ENCODE measurements at places on chromosomes 16 and 17. TPM values are rescaled to one million over a fixed set of nuclear protein-coding genes. Genes with fewer than 3 reads are reported as not detected.

Gene MYH8
- total RNA-seq, result not detected

Gene TMEM100
- total RNA-seq, result 0.76 TPM

Gene CLEC18B
- total RNA-seq, result 2.8 TPM

Gene BAIAP3
- 2.0 TPM for total RNA-seq

Gene TBCD
- total RNA-seq, result 55.5 TPM

Gene LGALS9B
- 14.3 TPM for total RNA-seq

Gene PRAC2
- not detected for total RNA-seq

DNA sequence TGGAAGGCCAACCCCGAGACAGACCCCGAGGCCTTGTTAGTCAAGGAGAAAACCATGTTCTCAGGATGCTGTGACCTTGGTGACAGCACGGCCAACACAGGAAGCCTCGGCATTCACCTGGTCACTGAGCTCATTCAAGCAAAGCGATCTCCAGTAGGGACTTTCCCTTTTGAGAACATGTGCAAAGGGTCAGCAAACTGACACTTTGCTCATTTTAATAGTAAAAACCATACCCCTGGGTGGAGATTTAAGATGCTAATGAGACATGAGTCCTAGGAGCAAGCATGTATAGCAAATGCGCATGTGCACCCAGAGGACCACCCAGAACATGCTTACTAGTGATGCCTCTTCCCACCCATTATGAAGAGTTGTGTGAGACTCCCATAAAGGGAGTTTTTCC, 5.7 kb upstream of the SULT1A2 start:
- no peak for ATAC-seq

DNA sequence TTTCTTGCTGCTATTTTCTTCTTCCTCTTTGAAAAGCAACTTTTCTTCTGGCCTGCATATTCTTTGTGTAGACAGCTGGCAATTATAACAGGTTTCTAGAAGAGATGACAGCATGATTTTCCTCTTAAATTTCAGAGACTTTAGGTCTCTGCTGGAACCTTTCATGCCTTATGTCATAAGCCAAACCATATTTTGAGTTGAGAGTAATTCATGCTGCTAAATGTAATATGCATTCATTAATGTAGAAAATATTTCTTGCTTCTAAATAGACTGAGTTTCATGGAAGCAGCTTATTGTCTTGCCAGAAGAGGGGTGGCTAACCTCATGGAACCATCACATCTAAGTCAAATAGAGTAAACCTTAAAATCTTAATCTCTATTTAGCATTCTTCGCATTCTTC, 25.9 kb upstream of the ABCA9 start:
- ATAC-seq, result no peak

DNA sequence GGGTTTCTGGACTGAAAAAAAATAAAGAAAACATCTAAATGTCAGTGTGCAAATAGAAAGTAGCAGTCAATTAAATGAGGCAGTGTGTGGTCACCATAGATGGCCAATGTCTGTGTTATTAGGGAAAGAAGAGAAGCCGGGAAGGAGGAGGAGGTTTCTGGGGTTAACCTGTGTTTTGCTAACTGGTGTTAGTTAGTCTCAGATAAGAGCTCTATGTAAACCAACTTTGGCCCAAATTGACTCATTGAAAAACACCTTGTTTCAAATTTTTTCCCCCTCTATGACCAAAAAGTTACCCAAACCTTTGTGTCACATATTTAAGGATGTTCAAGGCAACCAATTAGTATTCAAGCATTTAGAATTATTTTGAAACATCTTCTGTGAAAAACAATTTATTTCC, 530.9 kb downstream of the MAF start:
- ATAC-seq, result no peak

DNA sequence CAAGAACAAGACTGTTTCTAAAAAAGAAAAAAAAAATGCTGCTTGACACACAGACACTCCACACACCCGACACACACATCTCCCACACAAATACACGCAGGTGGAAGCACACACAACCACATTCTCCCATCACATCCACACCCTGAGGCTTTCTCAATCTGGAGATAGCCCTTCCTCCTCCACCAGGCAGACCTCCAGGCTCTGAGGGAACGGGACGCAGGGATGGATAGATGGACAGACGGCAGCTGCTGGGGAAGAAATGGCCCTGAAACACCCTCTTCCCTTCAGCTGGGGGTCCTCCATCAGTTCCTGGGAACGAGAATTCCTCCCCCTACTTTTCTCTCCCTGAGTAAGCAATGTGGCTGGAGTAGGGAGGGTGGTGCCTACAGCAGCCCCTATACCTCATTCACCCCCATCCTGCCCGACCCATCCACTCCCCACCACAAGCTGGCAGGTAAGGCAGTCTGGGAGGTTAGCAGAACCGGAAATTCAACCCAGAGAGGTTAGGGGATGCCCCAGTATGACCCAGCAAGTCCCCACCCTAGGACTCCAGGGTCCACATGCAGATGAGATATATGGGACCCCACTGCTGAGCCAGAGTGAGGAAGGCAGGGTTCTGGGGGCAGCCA, 4.1 kb upstream of the LITAFD start:
- ATAC-seq, result peak; percentile 81

DNA sequence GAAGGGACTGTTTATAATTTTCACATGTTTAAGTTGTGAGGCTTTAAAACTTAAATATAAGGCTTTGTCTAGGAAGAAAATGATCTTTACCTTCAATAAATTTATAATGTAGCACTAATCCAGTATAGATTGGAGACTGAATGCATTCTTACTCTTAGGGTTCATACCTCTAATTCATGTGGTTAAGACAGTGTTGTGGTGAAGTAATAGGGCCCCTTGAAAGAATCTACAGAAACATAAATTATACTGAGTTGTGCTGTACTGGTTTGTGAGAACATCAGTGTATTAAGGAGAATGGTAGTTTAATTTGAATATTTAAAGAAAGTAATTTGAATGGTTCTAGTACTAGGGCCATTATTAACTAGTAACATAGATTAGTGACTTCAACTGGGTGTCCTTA, 13.7 kb downstream of the HAPSTR1 start:
- no peak for ATAC-seq

DNA sequence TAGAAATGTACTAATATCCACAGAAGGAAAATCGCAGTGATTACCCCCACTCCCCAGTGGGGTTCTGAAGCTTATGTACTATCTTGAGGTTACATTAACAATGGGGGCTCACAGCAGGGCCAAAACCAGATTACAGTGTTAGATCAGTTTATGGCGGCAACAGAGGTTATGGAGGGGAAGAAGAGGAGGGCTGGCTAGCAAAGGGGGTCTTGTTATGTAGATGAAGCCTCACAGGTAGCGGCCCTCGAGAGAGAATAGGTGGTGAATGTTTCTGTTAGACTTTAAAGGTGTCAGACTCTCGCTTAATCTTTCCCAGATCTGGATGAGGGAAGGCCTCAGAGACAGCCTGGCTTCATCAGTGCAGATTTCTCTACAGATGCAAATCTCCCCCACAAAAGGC, 22.2 kb downstream of the RNF112 start:
- ATAC-seq, result no peak

DNA sequence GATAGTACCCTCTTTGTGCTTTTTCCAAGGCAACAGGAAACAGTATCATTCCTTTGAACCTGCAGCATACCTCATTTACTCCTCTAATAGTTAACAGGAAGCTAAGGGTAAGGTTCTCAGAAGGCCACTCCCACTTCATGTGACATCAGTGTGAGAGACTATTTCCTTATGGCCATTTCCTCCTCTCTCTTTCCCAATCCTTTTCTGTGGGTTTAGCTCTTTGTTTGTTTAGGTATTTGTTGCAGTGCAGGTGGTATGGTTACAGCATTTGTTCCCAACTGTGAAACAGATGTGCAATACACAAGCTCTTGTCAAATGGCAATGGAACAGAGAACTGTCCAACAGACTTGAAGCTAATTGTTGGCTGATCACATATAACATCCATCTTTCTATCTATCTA, 14.7 kb downstream of the TMC5 start:
- peak; percentile 94 for ATAC-seq

Data from esophagus mucosa (tissue), 1 donor.